Heart right ventricle (tissue), 16 donors: ENCODE measurements at places on chromosomes 3 and 15. TPM values are rescaled to one million over a fixed set of nuclear protein-coding genes. Genes with fewer than 3 reads are reported as not detected.

- no peak for DNase-seq
These were observed 44.6 kb upstream of the VILL start for GRCh38 chr3:37945807-37946530.

- DNase-seq: no peak
These were observed 9.7 kb upstream of the DCLK3 start for GRCh38 chr3:36774052-36774451.

- DNase-seq: no peak
These were observed 9.2 kb downstream of the CCRL2 start for GRCh38 chr3:46416125-46416810.

DNA sequence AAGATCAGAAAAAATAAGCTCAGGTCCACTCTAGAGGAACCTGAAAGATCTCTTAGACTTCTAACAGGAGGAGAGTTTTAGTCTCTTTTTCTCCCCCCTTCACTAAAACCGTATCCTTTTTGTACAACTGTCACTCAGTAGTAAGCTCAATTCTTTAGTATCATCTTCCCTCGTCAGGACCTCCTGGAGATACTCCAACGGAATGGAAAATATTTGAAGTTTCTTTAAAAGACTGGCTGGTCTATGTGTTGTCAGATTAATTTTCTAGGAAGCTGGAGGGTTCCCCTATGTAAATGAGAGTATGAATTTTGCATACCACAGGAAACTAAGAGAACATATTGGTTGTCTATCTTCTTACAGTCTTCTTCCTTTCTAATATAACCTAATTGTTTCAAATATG is 747.7 kb upstream of the CBLB start:
- no peak for DNase-seq

DNA sequence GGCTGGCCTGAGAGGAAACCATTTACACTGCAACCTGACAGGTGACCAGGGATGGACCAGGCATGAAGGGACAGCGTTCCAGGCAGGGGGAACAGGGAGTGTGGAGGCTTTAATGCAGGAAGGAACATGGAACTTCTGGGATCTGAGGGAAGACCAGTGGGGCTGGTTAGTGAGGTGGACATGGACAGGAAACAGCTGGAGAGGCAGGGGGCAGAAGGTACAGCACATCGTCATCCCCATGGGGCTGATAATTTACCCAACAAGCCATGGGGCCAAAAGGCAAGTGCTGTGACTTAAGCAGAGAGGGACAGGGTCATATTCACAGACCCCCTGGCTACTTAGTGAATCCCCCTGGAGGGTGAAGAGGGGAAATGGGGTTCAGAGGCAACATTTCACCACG is 77.0 kb upstream of the LARS2 start:
- DNase-seq: no peak

MESP2 gene
- not detected for total RNA-seq

FAM174B gene
- 7.7 TPM for total RNA-seq
